ENCODE measurements at places on chromosomes 2 and 18. TPM values are rescaled to one million over a fixed set of nuclear protein-coding genes. Genes with fewer than 3 reads are reported as not detected.

DNA sequence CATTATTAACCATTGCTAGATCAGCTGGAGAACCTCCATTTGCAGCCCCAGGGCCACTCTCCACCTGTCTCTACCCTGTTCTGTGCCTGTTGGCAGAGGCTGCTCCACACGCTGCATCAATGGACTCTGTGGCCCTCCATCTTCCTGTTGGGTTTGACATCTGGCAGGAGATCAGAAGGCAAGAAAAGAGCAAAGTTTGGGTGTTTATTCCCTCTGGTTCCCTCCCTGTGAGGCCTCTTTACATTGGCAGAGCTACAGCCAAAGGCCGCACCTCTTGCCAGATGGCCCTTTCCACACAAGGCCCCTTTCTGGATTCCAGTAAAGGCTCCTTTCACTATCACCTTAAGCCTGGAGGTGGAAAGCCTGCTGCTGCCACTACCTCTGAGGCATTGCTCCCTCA lies 110.9 kb upstream of the RND3 start:
- DNase-seq = no peak

DNA sequence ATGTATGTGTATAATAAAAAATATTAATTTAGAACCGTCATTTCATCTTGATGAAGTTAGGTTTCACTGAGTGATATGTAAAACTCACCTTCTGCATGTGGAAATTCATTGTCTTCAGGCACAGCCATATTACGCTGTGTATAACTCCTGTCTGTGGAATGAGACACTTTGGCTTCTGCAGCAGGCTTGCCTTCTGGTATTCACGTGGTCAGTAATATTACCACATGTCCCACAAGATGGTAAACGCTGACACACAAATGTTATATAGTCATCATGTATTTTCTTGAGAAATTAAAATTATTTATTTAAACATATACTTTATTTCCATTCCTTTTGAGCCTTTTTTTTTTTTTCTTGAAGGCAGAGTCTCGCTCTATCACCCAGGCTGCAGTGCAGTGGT lies 25.1 kb upstream of the AAK1 start:
- peak; percentile 13 for DNase-seq

GRCh38 chr2:160522951-160523710 lies 29.5 kb upstream of the RBMS1 start:
- DNase-seq = peak; percentile 83

- DNase-seq = no peak
Measured at GRCh38 chr2:241780939-241781569, 4.4 kb downstream of the GAL3ST2 start.

DNA sequence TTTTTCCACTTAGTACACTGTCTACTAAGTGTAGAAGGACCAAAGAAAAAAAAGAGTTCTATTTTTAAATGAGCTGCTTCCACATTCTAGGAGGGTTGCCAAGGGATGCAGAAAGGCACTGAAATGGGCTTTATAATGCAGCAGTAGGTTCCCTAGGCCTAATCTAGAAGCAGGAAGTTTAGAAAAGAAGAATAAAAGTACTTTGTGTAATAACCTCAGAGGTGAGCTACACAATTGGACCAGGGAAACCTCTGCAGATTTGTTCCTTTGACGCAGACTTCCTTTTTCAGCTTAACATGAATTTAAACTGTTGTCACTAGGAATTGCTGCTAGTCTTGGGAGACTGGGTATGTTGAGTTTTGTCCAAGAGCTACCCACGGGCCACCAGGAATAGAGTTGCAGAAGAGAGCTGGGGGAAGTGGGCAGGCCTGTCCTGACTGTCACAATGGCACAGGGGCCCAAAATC lies 34.6 kb upstream of the RAB1A start:
- peak; percentile 31 for DNase-seq

The ADCYAP1 gene
- total RNA-seq = not detected

DNA sequence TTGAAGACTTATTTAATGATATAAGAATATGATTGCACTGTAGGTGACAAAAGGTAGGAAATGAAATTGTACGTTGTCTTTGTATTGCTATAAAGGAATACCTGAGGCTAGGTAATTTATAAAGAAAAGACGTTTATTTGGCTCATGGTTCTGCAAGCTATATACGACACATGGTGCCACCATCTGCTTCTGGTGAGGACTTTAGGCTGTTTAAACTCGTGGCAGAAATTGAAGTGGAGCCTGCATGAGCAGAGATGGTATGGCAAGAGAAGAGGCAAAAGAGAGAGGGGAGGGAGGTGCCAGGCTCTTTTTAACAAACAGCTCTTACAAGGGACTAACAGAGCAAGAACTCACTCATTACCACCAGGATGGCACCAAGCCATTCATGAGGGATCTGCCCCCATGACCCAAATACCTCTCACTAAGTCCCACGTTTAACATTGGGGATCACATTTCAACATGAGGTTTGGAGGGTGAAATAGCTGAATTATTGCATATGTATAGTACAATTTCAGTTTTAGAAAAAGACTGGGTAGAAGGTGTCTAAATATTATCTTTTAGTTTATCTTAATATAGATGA lies 86.8 kb downstream of the GULP1 start:
- DNase-seq = no peak

GRCh38 chr2:39615675-39616074 lies 50.0 kb upstream of the TMEM178A start:
- no peak for DNase-seq

DNA sequence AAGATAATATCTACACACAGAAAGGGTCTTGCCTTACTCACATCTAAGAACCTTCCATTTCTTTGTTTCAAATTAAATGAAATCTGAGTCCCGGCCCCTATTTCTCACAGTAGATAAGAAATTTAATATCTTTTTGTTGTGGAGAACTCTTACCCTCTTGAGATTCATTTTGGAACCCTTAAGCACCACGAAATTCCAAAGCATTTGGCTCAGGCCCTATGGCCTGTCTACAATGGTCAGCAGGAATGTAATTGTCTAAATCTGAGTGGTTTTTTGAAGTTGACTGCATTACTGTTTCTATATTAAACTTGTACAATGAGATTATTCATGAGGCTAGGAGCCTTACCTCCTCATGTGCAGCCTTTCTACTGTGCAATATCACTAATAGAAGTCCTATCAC lies 723.3 kb downstream of the TSN start:
- peak; percentile 40 for DNase-seq

The ERMN gene
- not detected for total RNA-seq

DNA sequence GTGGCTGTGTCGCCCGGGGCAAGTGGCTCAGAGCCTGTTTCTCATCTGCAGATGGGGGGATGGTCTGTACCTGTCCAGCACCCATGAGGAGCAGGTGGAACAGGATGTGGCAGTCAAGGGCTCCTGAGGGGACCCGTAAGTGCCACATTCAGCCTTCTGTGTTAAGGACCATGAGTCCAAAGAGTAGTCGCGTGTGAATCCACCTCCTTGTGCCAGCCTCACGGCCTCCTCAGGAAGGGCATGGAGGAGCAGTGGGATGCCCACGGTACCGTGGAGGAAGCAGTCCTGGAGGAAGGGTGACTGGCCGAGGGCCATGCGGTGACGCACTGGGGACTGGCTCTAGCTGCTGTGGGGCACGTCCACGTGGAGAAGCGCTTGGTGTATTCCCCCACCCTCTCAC lies 61.1 kb downstream of the ODC1 start:
- DNase-seq = no peak

- no peak for DNase-seq
Measured at GRCh38 chr18:49959176-49959575, 145.8 kb upstream of the ACAA2 start.

- no peak for DNase-seq
Measured at GRCh38 chr18:58488041-58488440, 140.8 kb downstream of the ALPK2 start.

DNA sequence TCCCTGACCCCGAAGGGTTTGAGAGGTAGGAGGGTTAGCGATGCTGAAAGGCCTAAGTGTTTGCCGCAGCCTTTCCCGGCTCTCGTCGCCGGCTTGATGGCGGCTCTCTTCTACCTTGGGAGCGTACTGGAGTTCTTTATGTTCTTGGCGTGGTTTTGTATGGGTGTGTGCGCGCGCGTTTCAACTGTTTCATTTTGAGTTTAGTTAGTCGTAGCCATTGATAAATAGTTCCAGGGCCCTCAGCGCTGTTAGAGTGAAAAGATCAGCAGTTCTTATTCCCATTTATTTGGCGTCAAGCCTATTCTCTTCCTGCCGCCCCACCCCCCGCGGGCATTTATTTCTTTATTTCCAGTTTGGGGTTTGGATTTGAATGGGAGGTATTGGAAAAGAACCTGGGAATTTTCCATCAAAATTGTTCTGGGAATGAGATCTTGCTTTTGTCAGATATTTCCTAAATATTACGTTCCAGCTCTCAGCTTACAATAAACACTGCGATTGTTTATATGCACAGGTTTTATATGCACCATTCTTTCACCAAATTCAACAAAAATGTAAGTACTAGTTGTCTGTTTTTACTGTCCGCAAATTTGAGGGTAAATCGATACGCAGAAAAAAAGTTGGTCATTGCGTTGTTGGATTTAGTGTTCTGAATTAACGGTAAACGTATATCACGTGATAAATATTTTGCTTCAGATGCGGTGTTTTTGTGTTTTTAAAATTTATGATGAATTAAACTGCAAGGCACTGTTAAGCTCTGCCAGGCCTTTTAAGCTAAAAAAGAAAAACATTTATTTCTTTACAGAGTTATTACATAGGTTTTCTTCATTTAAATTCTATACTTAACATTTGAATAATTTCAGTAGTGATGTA lies 954 bp downstream of the CCNT2 start:
- DNase-seq = peak; percentile 67

DNA sequence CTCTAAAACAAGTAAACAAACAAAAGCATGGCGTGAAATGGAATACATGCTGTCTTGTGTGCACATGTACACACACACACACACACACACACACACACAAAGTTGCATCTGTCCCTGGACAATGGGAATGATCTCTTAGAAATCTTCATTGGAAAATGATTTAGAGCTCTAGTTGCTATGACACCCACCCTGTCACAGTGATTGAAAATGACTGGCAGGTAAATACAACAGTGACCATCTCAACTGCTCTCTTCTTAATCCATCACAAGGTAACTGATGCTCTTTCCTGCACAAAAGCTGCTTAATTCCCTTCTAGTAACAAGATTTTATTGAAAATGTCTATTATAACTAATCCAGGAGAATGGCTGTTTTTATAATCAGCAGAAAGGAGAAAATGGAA lies 1011.7 kb upstream of the GYPC start:
- DNase-seq = no peak

The MEP1B gene
- not detected for total RNA-seq

DNA sequence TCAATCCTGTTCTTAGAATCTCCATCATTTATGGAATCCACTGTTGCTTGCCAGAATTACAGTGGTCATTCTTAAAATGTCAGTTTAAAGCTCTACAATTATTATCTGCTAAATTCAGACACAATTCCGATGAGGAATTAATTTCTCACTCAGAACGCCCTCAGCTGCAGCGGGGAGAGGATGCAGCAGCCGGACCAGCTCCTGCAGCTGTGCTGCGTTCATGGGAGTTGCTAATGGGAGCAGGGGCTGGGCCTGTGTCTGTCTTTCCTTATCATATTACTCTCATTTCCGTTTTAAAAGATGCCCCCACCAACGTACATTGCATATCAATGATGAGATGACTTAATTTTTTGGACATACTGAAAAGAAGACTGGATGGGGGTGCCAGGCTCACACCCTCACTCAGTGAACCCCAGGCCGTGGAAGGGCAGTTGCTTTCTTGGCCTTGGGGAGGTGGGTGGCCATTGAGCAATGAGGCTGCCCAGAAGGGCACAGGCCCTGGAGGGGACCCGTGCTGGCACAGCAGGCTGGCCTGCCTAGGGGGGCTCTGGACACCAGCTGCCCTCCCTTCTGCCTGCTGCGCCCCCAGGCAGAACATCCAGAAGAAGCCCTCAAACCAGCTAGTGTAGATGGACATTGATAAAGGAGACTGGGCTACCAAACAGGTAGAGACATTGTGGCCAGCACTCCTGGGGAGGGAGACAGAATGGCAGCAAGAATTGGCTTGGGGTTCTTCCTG lies 503.6 kb upstream of the MYT1L start:
- no peak for DNase-seq

DNA sequence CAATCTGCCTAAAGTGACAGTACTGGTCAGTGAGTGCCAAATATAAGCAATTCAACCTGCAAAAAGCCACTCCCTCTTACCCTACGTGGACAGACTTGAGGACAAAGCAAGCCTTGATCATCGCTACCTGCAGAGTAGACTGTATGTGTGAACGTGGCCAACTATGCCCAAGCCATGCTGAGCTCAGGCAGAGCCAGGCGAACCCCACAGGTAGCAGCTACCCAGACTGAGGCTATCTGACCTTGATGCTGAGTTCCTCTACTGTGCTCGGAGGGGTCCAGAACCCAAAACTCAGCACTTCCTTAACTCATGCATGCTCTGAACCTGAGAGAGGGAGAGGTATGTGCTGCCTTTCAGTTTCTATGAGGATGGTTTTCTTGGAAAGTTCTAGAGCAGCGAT lies 63.5 kb upstream of the TMEM200C start:
- DNase-seq = no peak

The LYG2 gene
- not detected for total RNA-seq

DNA sequence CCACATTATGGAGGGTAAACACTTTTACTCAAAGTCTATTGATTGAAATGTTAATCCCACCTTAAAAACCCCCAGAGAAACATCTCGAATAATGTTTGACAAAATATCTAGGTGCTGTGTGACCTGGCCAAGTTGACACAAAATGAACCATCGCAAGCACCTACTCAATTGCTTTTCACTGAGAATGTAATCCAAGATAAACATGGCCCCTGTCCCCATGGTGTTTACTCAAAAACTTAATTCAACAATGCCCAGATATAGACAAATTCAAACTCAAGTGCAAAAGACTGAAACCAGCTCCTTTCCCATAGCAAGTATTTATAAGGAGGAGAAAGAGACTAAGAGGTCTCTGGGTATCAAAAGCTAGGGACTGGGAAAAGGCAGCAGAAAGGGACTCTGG lies 15.0 kb upstream of the ACMSD start:
- no peak for DNase-seq

DNA sequence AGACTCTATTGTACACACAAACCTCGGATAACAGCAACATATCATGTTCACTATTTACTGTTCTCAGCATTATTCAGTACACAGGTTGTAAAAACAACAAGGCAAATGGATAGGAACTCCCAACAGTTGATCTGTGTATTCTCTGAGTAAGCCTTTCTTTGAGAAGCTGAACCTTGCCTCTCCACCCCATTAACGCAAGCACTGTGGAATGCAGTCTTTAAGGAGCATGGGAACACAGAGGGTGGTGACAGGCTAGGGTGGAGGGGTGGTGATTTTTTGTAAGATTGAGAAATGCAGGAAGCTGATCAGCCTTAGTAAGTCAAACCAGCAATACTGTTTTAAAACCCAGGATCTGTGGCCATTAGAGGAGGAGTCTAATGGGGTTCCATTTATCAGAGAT lies 19.6 kb upstream of the SERPINB11 start:
- peak; percentile 97 for DNase-seq

The ALPP gene
- total RNA-seq = not detected

- no peak for DNase-seq
Measured at GRCh38 chr2:24985511-24985910, 13.8 kb upstream of the DNAJC27 start.

- peak; percentile 47 for DNase-seq
Measured at GRCh38 chr2:43024515-43025011, 201.8 kb downstream of the ZFP36L2 start.

Data from GM23248 (cell line).